ENCODE measurements at places on chromosomes 1 and 21.

DNA sequence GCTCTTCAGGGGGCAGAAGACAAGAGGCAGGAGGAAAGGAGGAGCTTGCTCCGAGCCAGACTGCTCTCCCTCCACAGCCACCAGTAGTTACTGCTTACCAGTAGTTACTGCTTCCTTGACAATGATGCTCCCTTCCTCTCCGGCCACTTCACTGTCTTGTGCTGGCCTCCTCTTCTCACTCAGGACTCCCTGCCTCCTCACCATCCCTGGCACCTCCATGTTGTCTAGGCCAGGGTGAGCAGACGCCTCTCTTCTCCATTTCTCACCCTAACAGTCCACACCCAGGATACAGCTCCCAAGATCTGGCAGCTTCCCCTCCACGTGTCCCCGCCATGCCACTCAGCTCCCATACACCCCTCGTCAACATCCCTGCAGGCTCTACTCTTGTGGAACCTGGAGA is 82.4 kb upstream of the TLR5 start:
- DNase-seq = no peak

- no peak for DNase-seq
Observed at GRCh38 chr1:5754817-5755551, 237.2 kb downstream of the NPHP4 start.

DNA sequence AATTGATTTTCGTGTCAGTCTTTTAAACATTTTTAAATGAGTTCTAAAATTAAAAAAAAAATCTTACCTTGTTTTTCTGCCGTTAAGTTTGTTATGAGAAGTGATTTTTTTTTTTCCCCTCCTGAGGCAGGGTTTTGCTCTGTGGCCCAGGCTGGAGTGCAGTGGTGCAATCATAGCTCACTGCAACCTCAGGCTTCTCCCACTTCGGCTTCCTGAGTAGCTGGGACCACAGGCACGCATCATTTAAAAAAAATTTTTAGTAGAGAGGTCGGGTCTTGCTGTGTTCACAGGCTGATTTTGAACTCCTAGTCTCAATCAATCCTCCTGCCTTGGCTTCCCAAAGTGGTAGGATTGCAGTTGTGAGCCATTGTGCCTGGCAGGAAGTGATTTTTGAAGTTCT is 41.1 kb downstream of the MTR start:
- DNase-seq = no peak

- no peak for DNase-seq
Observed at GRCh38 chr1:60280256-60280655, 206.7 kb upstream of the C1orf87 start.

GRCh38 chr1:5596651-5597050 is 395.6 kb downstream of the NPHP4 start:
- DNase-seq = no peak

GRCh38 chr1:34362949-34363348 is 186.2 kb downstream of the C1orf94 start:
- DNase-seq = no peak

GRCh38 chr1:212477680-212478466 is 45.2 kb downstream of the NENF start:
- no peak for DNase-seq

DNA sequence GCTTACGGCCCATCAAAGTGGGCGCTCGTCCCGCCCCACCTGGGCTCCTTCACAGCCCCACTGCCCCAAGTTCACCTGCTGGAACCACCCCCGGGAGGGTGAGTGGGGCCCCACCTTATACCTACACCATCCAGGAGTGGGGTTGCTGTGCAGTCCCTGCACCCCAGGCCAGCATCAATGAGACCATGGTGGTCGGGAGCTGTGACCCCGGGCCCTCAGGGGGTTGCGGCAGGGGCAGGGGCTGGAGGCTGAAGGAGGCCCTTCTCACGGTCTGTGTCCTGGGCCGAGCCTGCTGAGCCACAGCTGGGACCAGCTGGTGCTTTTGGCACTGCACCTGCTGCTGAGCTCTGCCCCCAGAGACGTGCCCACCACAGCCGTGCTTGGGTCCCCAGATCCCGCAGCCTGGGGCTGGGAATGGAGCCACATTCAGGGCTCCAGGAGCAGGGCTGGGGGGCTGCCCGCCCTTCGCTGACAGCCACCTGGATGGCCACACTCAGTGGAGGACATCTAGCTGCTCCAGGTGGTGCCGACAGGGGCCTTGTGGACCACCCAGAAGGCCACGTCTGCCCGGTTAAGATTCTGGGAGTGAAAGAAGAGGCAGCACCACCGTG is 17.4 kb downstream of the ACTRT2 start:
- DNase-seq = no peak

Measured in activated naive CD4-positive, alpha-beta T cell treated with anti-CD3 and anti-CD28 coated beads, Interleukin-2, amount 50 U/mL, for 16 hours (primary cell).